ENCODE measurements at places on chromosomes 3 and 15. TPM values are rescaled to one million over a fixed set of nuclear protein-coding genes. Genes with fewer than 3 reads are reported as not detected.

NIT2 gene
- total RNA-seq: 38.6 TPM

GRCh38 chr3:12907729-12908128 is 66.4 kb upstream of the RPL32 start:
- DNase-seq: no peak

- no peak for DNase-seq
Observed at GRCh38 chr3:79587150-79587549, 180.6 kb downstream of the ROBO1 start.

- DNase-seq: no peak
Observed at GRCh38 chr15:32657941-32658340, 16.4 kb downstream of the SCG5 start.

CYP1A2 gene
- total RNA-seq: not detected

TMPRSS7 gene
- total RNA-seq: not detected

DNA sequence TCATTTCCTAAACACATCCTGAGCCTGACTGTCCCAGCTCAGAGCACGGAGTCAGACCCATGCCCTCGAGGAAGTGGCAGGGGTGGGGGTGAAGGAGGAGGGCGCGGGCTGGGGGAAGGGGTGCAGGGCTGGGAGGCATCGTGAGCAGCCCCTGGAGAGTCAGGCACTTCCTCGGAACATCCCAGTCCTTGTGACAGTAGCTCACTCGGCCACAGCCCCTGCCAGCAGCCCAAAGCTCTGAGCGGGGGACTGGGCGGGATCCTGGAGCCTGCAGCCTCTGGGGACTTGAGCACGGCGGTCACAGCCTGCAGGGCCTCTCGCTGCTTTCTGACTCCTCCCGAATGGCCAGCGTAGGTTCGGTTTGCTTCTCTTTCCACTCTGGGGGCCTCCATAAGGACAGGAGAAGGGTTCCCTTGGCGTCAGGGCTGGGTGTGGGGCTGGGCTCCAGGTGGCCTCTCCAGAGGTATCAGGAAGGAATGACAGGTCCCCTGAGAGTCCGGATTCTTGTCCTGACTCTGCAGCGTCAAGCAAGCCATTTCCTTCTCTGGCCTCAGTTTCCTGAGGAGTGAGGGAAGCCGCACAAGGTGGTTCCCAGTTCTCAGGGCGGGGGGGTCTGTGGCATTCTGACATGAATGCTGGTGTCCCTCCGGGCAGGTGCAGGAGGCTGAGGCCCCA is 20.9 kb downstream of the PSTPIP1 start:
- DNase-seq: no peak

DCUN1D1 gene
- total RNA-seq: 22.8 TPM

GRK7 gene
- not detected for total RNA-seq
